ENCODE measurements at places on chromosomes 16 and 17. TPM values are rescaled to one million over a fixed set of nuclear protein-coding genes. Genes with fewer than 3 reads are reported as not detected.

The USP43 gene
- total RNA-seq, result 0.06 TPM

The CES5A gene
- total RNA-seq, result not detected

The CDYL2 gene
- 5.9 TPM for total RNA-seq

The DLG4 gene
- 15.0 TPM for total RNA-seq

The PHF23 gene
- 34.9 TPM for total RNA-seq

Measured in aortic smooth muscle cell (primary cell).